ENCODE measurements at places on chromosomes 2 and 18.

DNA sequence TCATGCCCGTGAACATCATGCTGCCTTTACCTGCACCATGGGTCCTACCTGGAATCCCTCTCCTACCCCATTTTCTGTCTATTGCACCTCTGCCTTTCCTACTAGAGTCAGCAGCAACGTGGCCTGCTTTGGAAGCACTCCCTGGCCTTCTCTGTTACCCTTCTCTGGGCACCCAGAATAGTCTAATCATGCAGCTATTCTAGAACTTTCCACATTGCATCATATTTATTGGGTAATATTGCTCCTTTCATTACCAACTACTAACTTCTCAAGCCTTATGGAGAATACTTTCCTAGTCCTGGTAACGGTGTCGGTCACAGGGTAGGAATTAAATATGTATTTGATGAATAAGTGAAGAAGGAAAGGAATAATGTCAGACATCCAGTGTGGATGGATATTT, 33.3 kb upstream of the CREG2 start:
- DNase-seq = no peak

- no peak for DNase-seq
Measured at GRCh38 chr2:85653996-85654395, 14.0 kb downstream of the SFTPB start.

DNA sequence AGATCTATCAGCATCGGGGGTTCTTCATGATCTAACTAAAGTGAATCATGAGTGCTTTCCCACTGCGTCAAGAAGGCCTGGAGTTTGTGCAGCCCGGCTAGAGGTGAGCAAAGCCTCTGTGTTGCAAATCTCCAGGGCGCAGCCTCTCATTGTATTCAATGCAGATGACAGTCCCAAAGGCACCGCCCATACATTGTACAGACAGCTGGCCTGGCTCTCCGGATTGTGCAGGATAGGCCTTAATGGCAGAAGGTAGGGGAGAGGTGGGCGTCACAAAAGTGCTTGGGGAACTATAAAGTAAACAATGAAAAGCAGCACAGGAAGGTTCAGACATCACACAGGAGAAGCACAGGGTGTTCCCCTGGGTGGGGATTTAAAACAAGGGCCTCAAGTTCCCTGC, 907 bp upstream of the GYPC start:
- no peak for DNase-seq

DNA sequence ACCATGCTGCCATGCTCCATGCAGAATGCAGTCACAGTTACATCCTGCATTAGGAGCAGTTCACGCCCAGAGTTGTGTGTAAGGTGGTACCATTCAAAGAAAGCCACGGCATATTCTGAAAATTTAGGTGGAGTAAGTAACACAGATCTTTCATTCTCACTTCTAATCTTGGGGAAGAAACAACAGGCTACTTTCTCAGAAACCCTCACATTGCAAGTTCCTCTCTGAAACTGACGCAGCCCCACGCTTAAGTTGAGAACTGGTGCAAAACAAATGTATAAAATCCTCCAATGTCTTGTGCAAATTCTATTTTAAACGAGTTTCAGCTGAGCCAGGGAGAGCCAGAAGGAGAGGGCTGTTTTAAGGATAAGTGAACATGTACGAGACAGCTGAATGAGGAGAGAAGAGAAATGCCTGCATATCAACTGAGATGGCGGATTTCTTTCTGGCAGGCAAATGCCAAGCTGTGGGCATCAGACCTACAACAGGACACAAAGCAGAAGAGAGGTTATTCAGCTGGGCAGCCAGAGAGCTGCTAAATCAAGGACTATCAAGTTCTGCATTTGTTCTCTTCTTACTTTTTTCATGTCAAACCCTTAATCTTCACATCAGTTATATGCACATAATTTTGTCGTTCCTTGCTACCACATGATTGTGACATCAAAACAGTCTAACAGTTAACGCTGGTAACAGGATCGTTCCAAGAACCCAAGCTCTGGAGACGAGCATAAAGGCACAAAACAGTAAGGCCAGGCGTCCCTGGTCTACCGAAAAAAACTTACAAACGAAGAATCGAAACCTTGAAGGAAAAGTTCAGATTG, 6.4 kb downstream of the ARL4C start:
- DNase-seq = no peak

DNA sequence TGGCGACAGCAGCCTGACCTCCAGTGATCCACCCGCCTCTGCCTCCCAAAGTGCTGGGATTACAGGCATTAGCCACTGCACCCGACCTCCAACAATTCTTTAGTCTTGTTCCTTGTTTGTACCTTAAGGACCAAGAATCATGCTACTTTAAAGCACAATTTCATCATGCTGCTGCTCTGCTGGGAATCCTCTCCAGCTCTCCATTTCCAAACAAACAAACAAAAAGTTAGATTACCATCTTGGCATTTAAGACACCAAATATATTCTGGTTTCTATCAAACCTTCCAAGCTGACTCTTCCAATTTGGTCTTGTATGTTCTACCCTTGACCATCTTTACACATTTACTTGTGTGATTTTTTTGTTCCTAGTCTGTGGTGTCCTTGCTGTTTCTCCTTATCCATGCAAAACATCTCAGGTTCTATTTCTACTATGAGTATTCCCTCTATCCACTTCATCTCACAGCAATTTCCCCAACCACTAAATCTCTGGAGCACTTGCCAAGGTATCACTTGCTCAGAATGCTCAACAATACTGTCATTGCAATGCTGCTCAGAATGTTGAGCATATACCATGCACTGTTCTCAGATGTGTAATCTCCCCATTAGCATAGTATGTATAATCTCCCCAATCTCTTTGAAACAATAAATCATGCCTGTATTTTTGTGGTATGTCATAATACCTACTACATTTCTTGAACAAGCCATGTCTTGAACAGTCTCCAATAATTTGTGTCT, 73.2 kb upstream of the GALNT5 start:
- DNase-seq = no peak

- peak; percentile 46 for DNase-seq
Measured at GRCh38 chr2:111618226-111618977, 265.6 kb downstream of the ANAPC1 start.

DNA sequence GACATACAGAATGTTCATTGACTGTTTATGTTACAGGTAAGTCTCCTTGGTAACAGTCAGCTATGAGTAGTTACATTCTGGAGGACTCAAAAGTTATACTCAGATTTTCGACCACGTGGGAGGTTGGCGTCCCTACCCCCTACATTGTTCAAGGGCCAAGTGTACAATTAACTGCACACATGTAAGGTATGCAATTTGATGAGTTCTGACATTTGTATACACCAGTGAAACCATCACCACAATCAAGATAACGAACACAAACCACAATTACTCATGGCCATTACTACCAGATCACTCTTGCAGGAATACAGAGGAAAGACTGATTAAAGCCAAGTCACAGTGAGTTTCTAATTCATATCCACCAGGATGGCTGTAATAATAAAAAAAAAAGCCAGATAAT, 39.6 kb upstream of the LDLRAD4 start:
- DNase-seq = peak; percentile 33

GRCh38 chr18:9734189-9734588, 26.1 kb downstream of the RAB31 start:
- no peak for DNase-seq

Measured in eye (tissue), 1 donor.